ENCODE measurements at places on chromosomes 3 and 15. TPM values are rescaled to one million over a fixed set of nuclear protein-coding genes. Genes with fewer than 3 reads are reported as not detected.

DNA sequence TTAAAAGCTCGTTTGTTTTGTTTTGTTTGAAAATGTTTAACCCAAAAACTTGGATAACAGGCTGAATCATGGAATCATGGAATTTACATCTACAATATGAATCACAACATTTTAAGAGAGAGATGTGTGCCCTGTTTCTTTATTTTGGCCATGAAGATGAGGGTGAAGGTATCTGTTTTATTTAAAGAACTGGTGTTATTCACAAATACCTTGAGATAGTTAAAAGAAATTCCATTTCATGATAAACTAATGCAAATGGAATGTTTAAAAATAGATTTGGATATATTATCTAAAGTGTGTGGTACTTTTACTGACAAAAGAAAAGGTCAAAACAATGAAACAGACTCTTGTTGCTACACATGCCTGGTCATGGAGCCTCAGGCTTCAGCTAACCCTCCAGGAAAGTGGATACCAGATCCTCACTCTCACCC, 486.0 kb upstream of the CFAP20DC start:
- no peak for DNase-seq

GRCh38 chr3:132821314-132821713, 99.1 kb upstream of the NPHP3 start:
- no peak for DNase-seq

GRCh38 chr3:20099060-20099459, 58.8 kb downstream of the KAT2B start:
- no peak for DNase-seq

GRCh38 chr3:185648396-185648795, 62.3 kb downstream of the SENP2 start:
- no peak for DNase-seq

ISLR2 gene
- 4.1 TPM for total RNA-seq

GRCh38 chr3:155554777-155555451, 190.0 kb downstream of the PLCH1 start:
- DNase-seq, result no peak

ACOX2 gene
- 31.2 TPM for total RNA-seq

All from cardiac septum (tissue), 1 donor.